ENCODE measurements at places on chromosomes 7 and 10.

- no peak for DNase-seq
Observed at GRCh38 chr7:63080831-63081230, 917.8 kb upstream of the ZNF722 start.

- DNase-seq, result no peak
Observed at GRCh38 chr7:17140406-17140805, 158.0 kb upstream of the AHR start.

GRCh38 chr7:155795401-155795800 lies 16.9 kb downstream of the SHH start:
- no peak for DNase-seq

DNA sequence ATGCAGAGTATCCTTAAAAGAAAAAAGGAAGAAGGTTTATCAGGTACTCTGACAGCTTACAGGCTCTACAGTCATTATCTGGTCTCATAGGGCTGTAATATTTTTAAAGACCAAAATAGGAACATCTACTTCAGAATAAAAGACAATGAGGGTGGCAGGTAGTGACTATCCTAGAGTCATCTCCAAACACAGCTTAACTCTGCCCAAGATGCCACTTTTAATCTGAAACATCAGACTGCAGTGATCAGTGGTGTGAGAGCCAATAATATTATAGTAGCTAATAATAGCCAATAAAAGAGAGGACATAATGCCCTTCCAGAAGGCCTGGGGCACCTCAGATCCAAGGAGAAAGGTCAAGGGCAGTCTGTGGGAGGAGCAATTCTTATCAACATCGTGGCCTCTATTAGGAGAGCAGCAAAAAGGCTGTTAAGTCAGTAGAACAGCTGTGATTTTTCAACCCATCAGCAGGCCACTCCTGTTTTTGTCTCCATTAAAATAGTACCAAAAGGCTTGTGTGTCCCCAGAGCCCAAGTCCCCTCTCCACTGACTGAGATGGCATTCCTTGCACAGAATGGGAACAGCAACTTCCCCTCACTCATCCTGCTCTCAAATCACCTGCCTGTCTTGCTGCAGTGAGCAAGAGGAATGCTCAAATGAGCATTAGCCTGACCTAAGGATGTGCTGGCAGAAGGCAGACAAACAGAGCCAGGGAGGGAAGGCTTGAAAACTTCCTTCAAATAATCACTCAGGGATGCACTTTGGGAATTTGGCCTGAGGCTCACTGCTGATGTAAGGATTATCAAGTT lies 20.7 kb upstream of the SPOCK2 start:
- no peak for DNase-seq

GRCh38 chr7:117210908-117211307 lies 112.0 kb downstream of the WNT2 start:
- no peak for DNase-seq

- no peak for DNase-seq
Observed at GRCh38 chr10:71426058-71426605, 29.4 kb downstream of the CDH23 start.

- DNase-seq, result no peak
Observed at GRCh38 chr10:125159932-125160855, at the start of gene CTBP2. CTBP2 (minus strand) TSS chr10:125160563.

DNA sequence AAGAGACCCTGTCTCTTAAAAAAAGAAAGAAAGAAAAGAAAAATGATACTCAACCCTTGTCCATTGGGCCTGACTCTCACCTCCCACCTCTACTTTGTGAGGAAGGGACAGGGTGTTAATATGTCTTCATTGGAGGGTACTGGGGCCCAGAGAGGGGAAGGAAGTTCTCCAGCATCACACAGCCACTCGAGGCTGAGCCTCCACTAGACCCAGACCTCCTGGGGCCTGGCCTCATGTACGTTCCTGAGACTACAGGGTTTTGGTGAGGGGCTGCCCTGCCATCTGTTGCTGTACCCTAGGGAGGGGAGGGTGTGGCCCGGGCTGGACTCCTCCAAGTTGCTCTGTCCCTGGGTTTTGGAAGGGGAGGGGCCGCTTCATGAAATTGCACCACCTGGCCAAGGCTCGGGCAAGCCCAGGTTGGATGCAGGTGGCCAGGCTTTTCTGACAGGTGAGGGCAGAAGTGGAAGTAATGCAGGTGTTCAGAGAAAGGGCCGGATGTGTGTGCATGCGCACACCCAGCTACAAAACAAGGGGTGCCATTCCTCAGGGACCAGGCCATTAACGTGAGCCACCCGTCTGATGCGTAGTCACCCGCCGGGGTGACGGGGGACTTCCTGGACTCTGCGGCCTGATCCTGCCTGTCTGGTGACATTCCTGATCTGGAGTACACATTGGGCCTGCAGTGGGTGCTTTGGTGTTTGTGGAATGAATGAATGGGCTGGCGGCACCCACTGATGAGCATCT lies 21.7 kb downstream of the GTF2IRD1 start:
- DNase-seq, result no peak

DNA sequence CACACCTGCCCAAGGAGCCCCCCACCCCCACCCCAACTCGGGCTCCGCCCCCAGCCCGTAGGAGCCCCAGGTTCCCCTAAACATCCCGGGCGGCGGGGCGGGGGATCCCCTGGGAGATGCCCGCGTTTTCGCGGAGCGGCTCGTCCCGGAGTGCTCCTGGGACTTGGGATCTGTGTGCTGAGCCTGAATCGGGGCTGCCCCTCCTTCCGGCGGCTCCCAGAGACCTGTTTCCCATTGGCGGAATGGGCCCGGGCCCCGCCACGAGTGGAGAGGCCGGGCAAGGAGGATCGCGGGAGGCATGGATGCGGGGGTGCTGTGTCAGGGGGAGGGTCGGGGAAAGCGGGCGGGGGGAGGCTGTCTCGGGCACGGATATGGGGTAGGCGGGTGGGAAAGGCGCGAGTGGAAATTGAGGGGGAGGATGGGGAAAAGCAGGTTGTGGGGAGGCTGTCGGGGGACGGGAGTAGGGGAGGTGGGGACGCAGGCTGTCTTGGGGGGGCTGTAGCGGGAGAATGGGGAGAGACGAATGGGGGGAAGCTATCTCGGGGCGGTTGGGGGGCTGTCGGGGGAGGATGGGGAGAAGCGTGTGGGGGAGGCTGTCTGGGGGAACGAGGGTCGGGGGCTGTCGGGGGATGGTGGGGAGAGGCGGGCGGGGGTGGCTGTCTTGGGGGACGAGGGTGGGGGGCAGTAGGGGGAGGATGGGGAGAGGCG lies 572 bp upstream of the BHLHA15 start:
- no peak for DNase-seq

DNA sequence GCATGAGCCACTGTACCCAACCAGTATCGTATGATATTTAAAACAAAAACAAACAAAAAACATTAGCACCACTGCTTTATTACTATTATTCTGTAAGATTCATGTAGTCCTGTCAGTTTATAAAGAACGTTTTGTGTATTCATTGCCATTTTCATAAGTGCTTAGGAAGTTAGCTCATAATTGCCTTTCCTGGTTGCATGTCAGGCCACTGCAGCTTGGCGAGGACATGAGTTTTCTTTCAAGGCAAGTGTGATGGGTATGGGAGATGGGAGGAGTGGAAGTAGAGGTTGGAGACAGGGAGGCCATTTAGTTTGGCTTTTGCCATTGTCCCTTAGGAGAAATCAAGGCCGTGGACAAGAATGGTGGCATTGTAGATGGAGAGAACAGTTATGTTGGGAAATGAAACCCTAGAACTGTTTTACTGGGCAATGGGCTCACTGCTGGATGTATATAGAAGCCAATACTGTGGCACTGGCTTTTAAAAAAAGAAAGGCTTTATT lies 48.9 kb downstream of the TYW1 start:
- DNase-seq, result no peak

DNA sequence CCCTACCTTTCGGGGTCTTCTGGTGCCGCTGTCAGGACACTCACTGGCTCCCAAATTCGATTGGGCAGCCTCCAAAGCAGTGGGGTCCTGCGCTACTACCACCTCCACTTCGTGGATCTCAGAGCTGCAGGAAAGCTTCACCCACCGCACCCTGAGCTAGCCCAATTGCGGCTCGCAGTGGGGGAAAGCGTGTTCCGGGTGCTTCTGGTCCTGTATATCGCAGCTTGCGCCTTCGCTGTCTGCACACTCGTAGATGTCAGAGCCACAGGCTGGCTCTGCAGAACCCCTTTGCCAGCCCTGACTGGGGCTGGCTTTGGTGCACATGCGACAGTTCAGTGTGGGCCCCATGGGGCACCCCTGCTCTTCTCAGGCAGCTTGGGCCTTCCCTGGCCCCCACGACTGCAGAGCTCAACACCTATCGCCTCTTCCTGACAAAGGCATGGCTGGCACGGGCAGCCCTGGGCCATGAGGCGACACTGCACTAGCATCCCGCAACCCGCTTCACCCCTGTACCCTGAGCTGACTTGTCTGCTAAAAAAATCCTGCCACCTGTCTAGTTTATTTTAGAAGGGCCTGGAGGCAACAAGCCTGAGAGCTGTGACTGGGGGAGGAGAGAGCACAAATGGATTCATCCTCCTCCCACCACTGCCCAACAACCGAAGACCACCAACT lies 78.7 kb upstream of the ABI1 start:
- DNase-seq, result no peak

- no peak for DNase-seq
Observed at GRCh38 chr7:48781752-48782151, 142.6 kb upstream of the CDC14C start.

- DNase-seq, result no peak
Observed at GRCh38 chr7:31948029-31948428, 122.2 kb downstream of the PDE1C start.

DNA sequence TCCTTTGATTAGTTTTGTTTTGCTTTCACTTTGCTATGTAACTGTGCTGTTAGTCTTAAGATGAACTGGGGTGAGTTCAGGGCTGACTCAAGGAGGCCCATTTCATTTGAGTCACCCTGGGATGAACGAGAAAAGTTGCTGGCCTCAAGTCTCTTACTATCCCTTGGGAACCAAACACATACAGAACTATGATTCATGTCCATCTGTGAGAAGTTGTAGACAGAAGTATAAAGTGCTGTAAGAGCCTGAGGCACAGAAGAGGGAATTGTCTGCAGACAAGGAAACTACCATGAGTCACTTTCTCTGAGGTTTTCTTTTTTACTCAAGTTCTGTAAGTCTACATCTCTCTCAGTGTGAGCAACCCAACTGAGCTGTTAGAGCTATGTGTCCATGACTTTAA lies 179.8 kb upstream of the CSTF2T start:
- no peak for DNase-seq

- DNase-seq, result no peak
Observed at GRCh38 chr7:22579961-22580360, 80.0 kb upstream of the STEAP1B start.
